ENCODE measurements at places on chromosomes 3 and 15.

DNA sequence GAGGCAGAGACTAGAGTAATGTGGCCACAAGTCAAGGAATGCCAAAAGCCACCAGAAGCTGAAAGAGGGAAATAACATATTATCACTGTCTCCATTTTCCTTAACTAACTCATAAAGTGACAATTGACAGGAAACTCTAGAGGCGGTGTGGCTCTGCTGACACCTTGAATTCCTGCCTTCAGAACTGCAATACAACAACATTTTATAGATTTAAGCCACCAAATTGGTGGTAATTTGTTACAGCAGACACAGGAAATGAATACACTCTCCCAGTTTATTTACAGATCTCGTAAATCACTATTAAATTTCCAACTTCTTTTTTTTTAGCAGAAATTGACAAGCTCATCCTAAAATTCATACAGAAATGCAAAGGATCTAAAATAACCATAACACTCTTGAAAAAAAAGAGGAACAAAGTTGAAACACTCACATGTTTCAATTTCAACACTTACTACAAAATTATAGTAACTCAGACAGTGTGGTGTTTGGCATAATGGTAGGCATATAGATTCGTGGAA lies 449.9 kb downstream of the OTOL1 start:
- no peak for DNase-seq

DNA sequence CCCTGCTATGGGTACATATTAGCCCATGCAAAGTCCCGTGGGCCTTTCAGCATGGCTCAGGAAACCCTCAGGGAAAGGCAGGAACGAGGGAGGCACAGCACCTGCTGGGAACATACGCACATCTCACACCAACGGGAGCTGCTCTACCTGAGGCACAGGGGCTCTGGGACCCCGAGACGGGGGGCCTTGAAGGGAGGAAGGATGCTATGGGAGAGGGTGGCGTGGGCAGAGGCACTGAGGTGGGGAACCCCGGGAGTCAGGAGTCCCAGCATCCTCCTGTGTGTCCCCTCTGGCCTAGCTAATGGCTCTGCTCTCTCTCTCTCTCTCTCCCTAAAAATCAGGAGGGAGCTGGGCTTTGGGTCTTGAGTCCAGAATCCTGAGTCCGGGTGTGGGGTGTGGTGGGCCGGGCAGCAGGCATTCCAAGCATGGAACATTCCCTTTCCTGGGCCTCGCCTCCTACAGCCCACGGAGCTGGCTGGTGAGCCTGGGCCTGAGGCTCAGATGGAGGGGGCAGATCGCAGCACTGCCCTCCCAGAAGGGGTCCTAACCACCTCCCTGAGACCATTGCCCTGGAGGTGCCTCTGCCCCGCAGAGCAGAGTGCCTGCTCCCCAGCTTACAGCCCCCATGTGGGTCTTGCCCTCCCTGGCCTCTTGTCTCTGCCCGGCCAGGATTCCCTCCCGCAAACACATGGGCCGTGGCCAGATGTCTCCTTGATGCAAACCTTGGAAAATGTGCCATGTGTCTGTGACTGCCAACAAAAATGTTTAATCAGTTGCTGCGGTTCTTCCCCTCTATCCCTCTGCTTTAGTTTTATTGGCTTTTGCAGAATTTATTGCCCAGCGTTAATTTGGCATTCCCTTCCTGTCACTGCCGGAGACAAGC lies 101.6 kb downstream of the TMEM266 start:
- DNase-seq, result no peak

GRCh38 chr15:65406424-65407000 lies 16.2 kb downstream of the IGDCC4 start:
- DNase-seq, result no peak

- DNase-seq, result no peak
These were observed 176.2 kb downstream of the EFHB start for GRCh38 chr3:19757773-19758172.

DNA sequence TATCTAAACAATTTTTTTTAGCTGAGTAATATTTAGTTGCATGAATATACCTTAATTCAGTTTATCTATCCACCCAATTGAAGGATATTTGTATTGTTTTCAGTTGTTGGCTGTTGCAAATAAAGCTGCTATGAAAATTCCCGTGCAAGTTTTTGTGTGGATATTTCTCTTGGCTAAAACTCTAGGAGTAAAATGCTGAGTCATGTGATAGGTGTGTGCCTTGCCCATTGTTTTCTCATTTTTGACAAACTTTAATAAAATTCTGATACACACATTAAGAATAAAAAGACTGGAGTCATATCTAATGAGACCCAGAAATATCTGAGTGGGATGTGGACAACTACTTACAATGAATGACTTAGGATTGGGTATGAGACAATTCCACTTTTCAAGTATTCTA lies 78.6 kb downstream of the MDFIC2 start:
- no peak for DNase-seq

DNA sequence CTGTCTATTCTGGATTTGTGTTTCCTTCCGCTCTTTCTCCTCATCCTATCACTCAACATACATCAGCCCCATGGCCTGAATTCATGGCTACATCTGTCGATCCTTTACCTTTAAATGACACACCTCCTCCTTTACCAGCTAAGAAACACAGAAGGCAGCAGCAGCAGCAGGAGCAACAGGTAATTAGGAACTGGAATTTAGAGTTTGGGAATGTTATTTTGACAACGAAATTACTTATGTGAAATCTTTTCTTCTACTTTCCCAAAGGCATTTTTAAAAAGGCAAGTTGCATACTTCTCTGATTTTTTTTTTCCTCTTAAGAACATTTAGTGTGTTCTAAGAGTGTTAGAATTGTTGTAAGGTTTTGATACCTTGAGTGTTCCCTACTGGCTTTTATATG lies 29.1 kb upstream of the ABHD10 start:
- no peak for DNase-seq

DNA sequence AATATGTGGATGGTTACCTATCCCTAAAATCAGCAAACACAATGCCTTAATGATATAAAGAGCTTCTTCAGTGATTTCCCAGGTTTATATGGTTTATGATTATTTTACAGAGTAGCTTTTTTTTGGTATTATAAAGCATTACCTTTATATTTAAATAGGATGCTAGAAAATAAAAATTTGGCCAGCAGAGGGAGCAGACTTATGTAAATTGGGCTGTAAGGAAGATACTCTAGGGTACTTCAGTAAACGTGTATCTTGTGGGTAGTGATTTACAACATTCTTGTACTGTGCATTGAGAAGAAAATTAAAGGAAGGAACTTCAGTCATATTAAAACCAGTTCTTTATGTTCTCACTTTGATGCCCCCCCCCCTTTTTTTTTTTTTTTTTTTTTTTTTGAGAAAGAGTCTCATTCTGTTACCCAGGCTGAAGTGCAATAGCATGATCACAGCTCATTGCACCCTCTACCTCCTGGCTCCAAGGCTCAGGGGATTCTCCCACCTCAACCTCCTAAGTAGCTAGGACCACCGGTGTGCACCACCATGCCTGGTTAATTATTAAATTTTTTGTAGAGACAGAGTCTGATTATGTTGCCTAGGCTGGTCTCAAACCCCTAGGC lies 167.9 kb downstream of the BBX start:
- DNase-seq, result no peak

Measured in activated gamma-delta T cell (primary cell).